ENCODE measurements at places on chromosomes 11 and 22.

DNA sequence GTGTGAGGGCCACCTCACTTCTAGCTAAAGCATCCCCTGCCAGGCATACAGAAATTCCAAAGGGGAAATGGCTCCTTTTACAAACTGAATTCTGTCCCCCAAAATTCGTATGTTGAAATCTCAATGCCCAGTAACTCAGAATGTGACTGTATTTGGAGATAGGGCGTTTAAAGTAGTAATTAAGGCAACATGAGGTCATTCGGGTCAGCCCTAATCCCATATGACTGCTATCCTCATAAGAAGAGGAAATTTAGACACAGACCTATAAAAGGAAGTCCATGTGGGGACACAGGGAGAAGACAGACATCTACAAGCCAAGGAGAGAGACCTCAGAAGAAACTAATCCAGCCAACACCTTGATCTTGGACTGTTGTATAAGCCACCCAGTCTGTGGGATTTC is 119.1 kb downstream of the CHST1 start:
- DNase-seq, result no peak

DNA sequence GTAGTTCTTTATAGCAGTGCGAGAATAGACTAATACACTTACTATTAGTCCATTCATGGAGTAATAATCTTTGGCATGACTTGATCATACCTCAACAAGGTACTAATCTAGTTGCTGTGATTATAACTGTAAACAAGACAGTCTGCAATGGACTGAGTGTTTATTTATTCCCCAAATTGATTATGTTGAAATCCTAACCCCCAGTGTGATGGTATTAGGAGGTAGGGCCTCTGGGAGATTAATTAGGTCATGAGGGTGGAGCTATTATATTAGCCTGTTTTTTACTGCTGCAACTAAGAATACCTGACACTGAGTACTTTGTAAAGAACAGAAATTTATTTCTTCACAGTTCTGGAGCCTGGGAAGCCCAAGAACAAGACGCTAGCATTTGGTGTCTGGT is 30.9 kb upstream of the CSNK2A3 start:
- no peak for DNase-seq

- DNase-seq, result peak; percentile 67
Observed at GRCh38 chr22:43110927-43111623, 525 bp downstream of the BIK start.

DNA sequence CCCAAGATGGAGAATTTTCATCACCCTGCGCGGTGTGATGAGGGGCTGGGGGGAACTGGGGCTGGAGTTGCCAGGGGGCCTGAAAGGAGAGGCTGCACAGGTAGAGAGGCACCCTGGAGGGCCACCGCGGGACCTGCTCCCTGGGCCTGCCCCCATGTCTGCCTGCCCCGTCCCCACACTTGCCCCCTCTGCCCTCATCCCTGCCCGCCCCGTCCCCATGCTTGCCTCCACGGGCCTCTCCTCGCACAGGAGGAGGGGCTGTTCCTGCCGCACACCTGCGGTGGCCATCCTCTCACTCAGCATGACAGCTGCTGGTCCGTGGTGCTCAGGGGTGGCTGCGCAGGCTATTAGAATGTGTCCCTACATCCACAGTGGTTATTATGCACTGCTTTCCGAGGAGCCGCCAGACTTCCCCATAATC is 43.5 kb downstream of the LINC01488 start:
- peak; percentile 47 for DNase-seq

DNA sequence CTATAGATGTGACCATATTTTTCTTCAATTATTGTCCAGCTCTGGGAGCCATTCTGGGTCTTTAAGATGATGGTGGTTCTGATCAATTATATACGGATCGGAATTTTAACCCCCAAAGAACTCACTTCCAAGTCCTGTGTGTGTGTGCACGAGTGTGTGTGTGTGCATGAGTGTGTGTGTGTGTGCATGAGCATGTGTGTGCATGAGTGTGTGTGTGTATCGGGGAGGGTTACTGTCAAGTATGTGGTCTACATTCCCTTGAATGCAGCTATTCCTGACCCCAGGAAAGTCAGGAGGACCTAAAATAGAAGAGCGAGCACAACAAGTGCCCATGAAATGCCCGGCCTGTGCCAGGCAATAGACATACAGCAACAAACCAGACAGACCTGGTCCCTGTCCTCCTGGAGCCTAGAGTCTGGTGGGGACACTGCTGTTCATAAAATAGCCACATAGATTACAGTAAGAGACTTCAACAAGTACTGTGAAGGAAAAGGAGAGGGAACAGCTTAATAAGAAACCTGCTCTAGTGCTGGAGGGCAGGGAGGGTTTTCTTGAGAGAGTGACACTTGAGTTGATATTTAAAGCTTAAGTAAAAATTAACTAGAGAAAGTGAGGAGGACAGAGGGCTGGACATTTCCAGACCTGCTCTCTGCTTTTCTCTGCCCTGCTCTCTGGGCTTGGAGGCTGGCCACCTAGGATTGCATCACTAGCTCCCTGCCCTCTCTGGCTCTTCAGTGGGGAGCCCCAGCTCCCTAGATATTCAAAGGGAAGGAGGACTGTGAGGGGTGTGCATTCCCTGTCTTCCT is 66.1 kb upstream of the SPON1 start:
- DNase-seq, result no peak

DNA sequence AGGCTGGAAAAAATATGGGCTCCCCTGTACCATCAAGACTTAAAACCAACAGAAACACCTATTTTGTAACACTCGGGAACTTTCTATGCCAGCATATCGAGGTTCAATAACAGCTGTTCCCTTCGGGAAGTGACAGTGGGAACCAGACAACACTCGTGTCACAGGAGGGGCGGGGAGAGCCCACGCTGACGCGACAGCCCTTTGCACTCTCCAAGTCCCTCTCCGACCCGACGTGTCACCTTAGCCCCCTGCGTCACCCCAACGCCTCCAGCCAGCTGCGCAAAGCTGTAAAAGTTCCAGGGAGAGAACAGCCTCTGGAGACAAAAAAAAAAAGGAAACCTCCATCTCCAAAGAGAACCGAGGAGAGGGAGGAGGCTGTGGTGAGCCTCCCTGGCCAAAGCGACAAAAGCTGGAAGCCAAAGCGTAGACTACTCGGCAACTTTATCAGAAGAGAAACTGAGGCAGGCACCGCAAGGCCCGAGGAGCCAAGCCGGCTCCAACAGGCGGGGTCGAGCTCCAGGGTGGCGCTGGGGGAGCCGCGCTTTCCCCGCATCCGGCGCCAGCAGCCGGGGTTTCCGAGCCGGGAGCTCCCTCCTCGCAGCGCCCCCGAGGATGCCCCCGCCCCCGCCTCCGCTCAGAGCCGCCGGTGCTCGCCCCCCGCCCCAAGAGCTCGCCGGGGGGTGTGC is 751 bp downstream of the ARFGAP3 start:
- peak; percentile 28 for DNase-seq

DNA sequence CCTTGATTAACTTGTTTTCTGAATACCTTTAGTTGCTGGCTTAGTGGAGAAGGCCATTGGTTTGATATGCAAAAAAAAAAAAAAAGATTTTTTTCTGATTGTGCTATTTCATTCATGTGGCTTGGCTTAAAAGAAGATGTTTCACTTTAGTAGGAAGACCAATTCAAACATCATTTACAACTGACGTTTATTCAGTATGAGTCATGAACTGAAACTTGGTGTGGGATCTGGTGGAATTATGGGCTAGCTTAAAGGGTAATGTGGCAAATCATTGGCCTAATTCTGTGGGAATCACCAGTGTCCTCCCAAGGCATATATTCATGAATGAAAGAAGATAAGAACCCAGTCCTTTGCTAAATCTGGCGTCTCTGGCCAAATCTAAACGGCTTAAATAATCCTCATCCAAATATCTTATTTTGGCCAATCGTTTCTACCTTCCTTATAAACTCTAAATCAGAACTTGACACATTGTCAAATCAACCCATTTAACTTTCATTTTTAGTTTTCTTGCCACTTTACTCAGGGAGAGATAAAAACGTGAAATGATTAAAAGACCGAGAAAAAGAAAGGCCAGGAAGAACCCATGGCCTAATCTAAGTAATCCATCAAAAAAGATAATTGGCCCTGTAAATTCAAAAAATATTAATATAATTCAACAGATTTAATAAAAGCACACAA is 77.0 kb downstream of the DDIAS start:
- DNase-seq, result peak; percentile 65

GRCh38 chr11:130439160-130439519 is 9.3 kb upstream of the ADAMTS15 start:
- DNase-seq, result no peak

GRCh38 chr11:65014726-65015227 is 817 bp downstream of the ARL2 start:
- no peak for DNase-seq

DNA sequence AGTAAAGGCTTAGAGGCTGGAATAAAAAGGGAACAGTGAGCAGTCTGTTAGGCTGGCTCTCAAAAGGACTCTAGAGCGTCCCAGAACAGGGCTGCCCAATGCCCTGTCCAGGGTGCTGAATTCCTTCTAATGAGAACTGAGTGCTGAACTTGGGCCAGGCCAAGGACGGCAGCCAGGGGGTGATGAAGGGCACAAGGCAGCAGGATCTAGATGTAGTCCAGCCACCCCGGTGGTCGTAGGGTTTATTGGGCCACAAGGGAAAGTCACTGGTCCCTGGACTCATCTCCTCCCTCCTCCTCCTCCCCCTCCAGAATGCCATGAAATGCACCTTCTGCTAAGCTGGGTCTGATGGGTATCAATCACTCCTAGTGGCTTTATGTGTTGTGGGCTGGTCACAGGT is 19.2 kb downstream of the NPTXR start:
- DNase-seq, result peak; percentile 42

DNA sequence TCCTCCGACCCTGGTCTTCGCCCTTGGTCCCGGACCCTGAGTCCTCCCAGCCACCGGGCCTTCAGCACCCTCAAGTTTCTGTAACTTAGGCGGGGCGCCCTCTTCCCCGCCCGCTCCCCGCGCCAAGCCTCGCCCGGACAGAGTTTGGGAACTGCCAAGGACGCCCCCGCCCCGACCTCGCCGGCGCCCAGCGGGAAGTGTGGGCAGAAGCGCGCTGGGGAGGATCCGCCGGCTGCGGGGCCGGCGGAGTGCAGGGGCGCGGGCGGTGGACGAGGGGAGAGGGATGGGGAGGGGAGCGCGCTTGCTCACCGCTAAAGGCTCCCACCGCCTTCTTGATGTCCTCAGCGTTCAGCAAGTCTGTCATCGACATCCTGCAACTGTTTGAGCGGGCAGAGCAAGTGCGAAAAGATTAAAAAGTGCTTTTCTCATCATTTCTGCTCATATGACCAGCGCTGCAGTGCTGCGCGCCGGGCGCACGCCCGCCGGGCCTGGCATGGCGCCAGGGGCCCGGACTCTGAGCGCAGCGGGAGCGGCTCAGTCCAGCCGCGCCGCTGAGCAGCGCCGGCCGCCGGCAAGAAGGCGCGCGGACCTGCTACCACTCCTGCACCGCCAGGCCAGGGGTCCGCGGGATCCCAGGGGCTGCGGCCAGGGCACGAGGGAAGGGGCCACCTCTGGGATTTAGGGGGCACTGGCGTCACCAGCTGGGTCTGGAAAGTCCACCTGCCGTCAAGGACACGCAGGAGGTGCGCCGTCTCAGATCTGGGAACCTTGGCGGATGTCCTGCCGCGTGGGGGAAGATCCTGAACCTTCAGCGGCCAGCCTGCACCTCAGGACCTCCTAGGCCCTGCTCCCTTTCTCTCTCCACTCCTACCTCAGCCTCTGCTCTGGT is at the start of gene PVALB:
Gene PVALB, minus strand, starts transcription at position 400 of the 889 bp plus-strand sequence. Its CDS starts 30 bp downstream, at position 370.
- no peak for DNase-seq

DNA sequence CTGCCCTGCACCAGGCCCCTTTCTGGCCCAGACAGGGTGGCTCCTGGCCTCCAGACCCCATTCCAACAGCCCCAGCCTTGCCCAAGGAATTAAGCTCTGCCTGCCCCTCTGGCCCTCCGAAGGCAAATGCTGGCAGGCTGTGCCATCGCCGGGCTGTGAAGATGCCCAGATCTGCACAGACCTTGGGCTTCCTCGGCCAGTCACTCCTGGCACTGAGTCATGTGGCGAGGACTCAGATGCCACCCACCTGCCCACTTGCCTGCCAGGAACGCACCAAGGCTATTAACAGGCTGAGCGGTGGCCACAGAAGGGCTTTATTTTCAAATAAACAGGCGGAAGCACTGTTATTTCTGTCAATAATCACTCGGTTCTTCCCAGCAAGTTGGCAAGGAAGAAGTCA is 50.3 kb upstream of the TTLL12 start:
- no peak for DNase-seq

DNA sequence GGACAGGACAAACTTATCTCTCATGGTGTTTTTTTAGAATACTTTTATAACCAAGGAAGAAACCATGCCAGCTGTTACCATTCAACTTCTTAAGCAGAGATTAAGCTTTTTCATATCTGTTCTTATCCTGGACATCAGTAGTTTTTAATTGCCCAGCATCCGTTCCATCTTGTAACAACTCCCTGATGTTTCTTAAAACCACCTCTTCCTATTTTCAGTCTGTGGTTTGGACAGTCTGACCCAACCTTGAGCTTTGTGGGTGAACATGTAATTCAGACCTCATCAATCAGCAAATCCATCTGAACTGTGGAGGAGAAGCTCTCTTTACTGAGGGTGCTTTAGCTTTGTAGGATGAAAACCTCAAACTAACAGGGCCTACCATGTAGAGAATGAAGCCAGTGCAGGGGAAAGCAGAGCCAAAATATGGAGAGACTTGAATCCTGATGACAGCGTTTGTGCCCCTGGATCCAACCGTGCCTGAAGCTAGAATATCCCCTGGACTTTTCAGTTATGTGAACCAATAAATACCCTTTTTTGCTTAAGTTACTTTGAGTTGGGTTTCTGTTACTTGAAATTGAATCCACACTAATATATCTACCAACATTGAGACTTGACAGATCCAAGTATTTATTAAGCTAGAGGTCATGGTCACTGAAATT is 9.4 kb downstream of the TUG1 start:
- no peak for DNase-seq

DNA sequence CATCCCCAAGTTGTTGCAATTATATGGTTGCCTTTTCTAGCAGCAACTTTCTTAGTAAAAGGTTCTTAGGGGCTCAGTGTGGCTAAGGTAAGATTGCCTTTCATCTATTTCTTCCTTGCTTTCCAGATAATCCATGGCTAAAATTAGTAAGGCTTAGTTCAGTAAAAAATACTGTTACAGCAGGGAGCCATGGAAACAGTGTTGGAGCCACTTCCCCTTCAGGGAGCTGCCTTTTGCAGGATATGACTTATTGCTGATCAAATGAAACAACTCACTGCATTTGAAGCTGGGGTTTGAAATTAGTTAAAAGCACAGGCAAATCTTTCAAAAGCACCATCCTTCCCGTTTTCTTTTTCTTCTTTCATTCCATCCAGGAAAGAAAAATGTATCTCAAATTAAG is 184.3 kb downstream of the C11orf87 start:
- no peak for DNase-seq

GRCh38 chr22:37509059-37509860 is 10.0 kb downstream of the CARD10 start:
- DNase-seq, result no peak

Data from SW480 (cell line).